Vagina (tissue), 2 donors: ENCODE measurements at places on chromosomes 13 and 19.
A peak's percentile ranks its signal among the peaks of the same experiment; 100 is the strongest.

GRCh38 chr13:21948769-21949474 lies 278.0 kb downstream of the FGF9 start:
- no peak for DNase-seq

DNA sequence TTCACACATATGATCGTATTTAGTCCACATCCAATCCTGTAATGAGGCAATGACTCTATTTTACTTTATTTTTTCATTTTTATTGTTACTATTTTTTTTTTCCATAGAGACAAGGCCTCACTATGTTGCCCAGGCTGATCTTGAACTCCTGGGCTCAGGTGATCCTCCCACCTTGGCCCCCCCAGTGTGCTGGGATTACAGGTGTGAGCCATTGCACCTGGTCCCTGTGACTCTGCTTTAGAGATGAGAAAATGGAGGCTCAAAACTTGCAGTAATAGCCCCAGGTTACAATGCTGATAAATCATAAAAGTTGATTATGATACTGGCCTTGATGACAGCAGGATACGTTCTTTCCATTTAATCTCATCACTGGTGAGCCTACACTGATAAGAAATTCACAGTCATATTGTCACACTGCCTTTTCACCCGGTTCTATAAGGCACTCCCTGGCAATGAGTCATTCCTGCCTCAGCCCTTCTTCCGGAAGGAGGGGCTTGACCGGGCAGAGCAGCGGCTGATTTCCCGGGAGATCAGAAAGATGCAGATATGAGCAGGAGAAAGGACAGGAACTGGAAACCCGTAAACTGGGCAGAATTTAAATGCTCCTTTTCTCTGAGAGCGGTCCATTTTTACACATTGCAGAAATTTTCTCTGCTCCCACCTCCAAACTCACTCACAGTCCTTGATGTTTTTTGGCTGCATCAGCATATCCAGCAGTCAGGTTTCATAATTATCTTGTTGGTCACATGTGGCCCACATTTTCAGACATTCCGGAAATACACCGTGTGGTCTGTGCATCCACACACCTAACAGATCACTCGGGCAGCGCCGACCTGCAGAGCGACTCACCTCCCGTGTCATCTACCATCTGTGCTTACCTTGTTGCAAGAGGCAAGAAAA lies 616.4 kb downstream of the EFNB2 start:
- no peak for DNase-seq

DNA sequence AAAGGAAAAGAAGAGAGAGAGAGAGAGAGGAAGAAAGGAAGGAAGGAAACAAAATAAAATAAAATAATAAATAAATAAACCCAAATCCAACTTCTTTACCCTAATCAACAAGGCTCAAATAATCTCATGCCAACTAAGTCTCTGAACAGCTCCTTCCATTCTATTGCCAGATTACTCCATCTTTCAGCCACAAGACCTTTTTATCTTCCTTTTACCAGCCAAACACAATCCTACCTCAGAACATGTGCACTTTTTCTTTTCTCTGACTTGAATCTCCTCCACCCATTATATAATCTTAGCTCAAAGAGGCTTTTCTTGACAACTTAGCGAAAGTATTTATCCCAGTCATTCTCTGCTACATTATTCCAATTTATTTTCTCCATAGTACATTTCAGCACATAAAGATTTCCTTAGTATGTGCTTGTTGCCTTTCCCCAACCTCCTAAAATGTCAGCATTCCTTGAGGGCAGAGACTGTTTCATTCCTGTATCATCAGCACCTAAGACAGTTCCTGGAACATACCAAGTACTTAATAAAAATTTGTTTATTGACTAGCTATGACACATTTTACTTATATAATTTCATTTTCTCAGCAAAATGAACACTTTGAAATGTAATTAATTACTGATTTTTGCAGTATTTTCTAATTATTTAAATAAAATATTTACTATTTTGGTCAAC lies 33.5 kb upstream of the USPL1 start:
- DNase-seq, result no peak

- DNase-seq, result no peak
These were observed 39.3 kb downstream of the TGDS start for GRCh38 chr13:94556621-94557020.

DNA sequence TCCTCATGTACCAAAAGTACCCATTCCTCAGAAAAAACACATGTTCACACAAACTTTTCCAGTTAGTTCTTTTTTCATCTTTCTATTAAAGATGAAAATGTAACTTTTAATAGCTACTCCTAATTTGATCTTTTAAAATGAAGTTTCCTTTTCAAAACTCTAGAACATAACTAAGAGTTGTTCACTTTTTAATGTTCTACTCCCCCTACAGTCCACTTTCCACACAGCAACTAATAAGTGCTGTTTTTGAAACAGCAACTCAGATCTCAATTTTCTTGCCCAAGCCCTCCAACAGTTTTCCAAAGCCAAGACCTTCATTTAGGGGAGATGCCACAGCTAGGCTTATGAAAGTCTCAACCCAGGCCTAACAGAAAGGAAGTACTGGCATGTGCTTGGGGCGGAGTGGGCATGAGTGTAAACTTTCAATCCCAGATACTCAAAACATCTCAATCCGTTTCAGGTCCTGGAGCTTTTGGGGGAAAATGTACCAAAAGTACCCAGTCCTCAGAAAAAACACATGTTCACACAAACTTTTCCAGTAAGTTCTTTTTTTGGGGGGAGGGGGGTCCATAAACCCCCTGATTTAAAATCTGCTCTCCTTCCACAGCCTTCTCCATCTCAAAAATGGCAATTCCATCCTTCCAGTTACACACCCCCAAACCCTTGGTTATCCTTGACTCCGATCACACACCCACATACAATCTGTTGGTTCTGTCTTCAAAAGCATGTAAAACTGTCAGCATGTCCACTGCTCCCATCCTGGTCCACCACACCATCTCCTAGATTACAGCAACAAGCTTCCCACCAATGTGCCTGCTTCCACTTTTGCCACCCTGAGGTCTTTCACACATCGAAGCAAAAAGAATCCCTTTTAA lies 2.0 kb downstream of the FBL start:
- no peak for DNase-seq

DNA sequence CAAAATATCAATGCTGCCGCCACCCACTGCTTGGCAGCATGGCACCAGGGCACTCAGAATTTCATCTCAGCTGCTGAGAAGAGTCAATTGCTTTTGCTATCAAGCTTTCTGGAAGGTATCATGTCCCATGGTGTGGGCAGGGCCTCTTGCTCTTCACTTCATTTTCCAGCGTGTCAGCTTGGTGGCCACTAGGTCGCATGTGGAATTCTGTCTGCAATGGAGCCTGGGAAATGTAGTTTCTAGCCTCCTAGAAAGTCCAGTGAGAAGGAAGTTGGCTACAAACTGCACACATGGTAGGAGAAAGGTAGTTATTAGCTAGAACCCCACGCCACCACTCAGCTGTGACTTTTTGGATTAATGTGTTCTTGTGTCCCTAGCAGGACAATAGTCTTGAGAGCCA lies 105.3 kb downstream of the MYO16 start:
- no peak for DNase-seq

DNA sequence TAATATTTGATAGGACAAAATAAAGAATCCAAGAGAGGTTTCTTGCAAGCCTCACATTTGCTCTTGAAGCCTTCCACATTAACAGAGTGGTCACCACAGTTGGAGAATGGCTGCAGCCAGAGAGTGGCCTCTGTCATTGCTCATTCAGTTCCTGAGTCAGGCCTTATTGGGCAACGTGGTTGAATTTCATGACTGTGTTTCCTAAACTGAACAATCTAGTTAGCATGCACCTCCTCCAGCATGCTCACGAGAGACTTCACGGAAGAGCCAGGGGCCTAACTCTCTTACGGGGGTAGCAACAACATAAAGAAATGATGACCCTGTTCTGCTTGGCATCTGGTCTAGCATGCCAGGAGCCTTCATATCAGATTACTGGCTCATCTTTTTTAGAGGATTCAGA lies 9.6 kb upstream of the UBL3 start:
- no peak for DNase-seq

GRCh38 chr19:41870401-41870873 lies 6.6 kb upstream of the CD79A start:
- DNase-seq, result no peak

DNA sequence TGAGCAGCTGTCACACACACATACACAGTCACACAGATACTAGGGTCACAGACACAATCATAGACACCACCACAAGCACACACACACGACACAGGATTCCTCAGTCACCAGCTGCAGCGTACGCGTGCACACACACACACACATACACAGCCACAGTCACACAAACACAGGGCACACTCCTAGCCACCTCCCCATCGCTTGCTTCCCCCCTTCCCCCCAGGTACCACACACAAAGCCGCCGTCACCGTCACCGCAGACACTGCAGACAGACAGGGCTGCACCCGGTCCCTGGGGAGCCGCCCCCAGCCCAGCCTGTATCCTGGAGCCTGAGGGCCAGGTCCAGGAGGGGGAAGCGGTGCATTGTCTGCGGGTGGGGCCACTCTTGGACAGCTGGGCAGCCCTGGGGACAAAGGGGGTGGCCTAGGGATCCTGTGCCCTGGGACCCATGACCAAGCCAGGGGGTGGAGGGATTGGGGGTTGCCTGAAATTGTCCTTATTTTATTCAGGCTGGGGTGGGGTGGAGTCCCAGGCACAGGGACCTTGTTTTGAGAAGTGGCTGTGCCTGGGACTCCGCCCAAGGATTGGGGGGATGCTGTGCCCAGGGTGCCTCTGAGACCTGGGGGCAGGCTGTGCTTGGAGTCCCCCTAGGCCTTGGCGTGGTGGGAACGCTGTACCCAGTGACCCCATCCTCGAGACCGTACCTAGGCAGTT lies 957 bp downstream of the NUMBL start:
- no peak for DNase-seq

- DNase-seq, result no peak
These were observed 10.7 kb downstream of the IL17D start for GRCh38 chr13:20714161-20714560.

DNA sequence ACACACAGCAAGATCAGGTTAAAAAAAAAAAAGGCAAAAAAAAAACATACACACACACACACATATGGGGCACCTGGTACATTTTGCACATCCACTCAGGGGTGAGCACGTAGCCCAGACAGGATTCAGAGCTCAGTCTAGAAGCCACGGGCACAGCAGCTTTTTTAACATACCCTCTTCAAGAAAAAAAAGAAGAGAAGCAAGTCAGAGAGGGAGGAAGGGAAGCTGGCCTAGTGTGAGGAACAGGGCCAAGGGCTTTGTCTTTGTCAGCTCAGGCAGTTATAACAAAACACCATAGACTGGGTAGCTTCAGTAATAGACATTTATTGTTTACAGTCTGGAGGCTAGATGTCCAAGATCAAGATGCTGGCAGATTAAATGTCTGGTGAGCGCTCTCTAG lies 2.3 kb upstream of the TPM4 start:
- no peak for DNase-seq

GRCh38 chr13:66344805-66345517 lies 885.2 kb downstream of the PCDH9 start:
- DNase-seq, result no peak

GRCh38 chr13:67664502-67664901 lies 434.4 kb upstream of the PCDH9 start:
- no peak for DNase-seq

GRCh38 chr19:44813070-44813840 lies 4.4 kb downstream of the BCAM start:
- no peak for DNase-seq

DNA sequence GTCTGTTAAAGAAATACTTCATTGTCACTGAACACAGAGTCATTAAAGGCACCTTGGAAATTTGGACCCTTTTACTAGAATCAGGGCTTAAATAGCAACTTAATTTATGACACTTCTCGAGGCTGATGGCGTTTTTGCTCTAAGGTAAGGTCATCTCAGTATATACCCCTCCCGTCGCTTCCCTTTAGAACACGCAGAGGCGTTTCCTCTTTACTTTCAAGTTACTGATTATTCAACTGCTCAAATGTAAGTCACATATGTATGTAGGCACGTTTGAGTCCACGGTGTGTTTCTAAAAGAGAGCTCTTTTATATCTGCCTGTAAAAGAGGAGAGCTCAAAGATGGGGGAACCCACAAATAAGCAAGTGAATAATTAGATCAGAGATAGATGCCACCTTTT lies 181.5 kb downstream of the TSHZ3 start:
- DNase-seq, result peak; percentile 40

DNA sequence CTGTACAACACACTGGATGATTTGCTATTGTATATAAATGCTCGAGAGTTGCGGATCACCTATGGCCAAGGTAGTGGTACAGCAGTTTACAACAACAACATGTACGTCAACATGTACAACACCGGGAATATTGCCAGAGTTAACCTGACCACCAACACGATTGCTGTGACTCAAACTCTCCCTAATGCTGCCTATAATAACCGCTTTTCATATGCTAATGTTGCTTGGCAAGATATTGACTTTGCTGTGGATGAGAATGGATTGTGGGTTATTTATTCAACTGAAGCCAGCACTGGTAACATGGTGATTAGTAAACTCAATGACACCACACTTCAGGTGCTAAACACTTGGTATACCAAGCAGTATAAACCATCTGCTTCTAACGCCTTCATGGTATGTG lies 21.5 kb downstream of the OLFM4 start:
- DNase-seq, result no peak

GRCh38 chr19:33100894-33101644 lies 20.1 kb downstream of the GPATCH1 start:
- no peak for DNase-seq

DNA sequence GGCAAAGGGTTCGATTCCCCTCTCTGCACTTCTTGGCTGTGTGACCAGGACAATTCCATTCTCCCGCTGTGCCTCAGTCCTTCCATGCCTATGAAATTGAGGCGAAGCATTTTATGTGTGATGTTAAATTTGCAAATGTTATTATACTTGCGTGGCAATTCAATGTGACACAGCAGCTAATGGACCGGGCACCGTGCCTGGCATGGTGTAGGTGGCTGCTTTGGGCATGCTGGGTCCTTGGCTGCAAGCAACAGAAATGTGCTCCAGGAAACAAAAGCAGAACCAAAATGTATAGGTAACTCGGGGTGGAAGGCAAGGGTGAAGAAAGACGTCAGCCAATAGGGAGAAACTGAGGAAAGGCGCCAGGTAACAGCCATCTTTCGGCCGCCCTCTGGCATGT lies 37.1 kb downstream of the TINCR start:
- DNase-seq, result no peak

DNA sequence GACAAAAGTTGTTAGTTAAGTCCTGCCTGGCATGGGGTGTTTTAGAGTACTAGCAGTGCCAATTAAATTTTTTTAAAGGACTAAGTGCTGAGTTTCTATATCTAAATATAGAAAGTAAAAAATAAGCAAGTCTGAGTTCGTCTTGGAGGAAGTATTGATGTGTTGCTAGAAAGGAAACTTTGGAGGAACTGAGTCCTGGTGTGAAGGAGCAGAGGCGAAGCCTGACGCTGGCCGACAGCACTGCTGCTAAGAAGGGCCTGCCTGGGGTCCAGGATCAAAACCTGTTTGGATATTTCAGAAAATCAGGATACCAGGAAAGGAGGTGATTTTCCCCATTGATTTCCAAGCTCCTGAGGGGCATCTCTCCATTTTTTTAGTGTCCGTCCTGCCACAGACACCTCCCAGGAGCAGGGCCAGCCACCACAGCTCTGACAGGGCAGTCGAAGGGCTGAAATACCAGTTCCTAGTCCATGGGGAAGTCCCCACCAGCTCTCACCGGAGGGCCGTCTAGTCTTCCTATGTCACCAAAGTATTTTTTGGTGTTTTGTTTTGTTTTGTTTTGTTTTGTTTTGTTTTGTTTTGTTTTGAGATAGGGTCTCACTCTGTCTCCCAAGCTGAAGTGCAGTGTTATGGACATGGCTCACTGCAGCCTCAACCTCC lies 38.2 kb upstream of the NPAS1 start:
- DNase-seq, result no peak
